ENCODE measurements at places on chromosomes 5 and 9.

- no peak for DNase-seq
Measured at GRCh38 chr5:137758715-137759306, 4.6 kb upstream of the HNRNPA0 start.

DNA sequence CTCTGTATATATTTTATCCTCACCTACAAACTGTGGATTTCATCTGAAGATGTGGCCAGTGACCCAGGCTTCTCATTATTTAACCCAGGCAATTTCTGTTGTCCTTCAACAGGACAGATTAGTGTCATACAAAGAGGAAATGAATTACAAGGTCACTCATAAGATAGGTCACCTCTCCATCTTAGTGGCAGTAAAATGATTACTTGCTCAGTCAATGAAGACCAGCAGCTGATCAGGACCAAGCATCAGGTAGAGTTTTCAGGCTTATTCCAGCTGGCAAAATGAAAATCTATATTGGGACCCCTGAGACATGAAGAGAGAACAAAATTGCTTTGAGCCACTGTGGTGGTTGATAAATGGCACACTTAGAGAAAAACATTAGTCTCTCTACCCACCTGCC, 135.2 kb upstream of the PRDM9 start:
- DNase-seq = no peak

GRCh38 chr9:75491533-75491932, 398.9 kb upstream of the PCSK5 start:
- DNase-seq = no peak

DNA sequence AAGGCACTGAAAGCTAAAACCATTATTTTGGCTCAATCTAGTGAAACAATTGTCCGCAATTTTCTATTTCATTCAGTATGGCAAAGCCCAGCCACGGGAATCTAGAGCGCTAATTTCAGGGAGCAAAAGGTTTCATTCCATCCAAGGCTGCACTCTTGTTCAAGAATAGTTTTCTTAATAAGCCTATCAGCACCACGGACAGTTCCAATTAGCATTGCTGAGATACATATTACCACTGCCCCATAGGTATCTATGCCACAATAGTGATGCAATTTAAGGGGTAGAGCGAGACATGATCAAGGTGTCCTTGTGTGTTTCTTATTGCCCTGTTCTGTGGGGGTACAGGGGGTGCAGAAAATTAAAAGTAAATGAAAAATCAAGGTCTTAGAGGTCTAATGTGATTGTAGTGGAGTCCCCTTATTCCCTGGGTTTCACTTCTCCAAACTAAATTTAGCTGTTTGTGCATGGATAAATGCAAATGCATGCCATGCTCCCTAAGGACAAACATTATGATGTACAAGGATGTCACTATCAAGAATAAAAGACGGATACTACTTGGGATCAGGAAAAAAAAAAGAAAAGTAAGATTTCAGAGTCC, 45.5 kb downstream of the SPOCK1 start:
- no peak for DNase-seq

DNA sequence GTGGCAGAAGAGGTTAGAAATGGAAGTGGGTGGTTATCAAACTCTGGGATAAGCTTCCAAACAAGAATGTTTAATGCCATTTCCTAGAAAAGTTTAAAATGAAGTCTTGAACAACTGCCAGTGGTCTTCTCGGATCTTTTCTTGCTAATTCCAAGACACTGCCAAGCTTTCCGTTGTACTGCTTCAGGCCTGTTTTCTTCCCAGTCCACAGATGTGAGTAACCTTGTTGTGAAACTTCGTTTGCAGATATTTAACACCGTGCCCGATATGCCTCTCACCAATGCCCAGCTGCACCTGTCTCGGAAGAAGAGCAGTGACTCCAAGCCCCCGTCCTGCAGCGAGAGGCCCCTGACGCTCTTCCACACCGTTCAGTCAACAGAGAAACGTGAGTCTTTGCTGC, 269.8 kb downstream of the NR3C1 start:
- no peak for DNase-seq

DNA sequence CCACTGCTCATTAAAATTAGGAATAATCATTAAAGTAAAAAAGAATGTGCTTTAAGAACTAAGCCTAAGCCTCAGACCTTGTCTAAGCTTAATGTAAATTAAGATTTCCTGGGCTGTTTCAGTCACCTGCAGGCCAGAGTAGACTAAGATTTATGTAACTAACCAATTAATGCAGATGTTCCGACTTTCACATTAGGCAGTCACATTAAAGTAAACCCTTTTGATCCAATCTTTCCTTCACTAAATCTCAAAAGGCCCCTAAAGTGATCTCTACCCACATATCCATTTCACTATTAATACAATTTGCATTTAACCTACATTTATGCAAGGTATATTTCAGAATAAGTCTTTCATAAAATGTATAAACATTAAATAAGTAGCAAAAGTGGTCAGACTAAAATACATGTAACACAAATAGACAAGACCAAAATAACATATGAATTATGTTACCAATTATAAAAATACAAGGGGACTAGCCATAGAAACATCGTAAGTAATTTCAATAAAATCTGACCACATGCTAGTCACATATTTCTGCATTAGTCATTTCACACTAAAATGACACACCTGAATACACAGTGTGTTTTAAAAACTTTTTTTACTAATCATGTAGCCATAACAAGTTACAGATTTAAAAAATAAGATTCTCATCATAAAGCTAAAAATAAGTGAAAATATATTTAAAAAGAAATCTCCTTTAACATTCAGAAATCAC, 7.7 kb downstream of the NR3C1 start:
- DNase-seq = no peak
